NCI-H1105 (cell line): ENCODE measurements at places on chromosomes 1 and 21.

DNA sequence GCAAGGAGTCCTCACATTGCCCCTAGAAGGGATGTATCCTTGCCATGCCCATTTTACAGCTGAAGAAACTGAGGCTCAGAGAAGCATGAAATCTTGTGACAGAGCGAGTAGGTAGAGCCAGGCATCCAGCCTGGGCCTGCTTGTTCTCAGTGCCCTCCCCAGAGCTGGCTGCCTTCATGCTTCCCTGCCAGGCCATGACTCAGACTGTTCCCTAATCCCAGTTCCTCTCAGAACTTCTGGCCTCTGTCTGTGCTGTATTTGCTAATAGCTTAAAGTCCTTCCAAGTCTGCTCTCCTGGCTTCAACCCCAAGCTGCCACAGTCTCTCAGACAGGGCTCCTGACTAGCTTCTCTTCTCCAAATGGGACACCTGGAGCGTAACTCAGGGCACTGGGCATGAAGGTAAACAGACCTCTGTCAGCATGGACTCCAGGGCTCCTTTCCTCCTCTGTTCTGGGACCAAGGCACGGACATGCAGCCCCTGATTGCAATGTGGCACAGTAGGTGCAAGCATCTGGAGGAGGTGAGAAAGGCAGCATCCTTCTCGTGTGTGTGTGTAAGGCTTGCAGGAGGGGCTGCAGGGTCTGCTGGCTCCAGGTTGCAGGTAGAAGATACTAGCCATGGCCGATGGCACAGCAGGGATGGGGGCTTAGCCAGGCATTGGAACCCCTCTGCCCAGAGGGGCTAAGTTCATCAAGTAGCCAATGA lies 122.7 kb downstream of the HMGB4 start:
- DNase-seq: no peak

DNA sequence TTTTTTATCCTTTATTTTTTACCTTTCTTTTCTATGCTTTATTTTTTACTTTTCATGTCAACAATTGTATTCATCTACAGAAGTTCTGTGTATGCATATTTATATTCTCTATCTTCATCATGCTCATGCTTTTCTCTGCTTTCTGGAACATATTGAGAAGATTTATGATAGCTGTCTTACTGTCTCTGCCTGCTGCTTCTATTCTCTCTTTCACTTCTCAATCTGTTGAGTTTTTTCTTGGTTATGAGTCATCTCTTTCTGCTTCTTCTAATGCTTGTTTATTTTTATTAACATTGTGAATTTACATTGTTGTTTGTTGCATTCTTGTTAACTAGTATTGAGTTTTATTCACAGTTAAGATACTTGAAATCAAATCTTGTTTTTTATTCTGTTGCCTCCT lies 22.6 kb downstream of the F5 start:
- DNase-seq: no peak

DNA sequence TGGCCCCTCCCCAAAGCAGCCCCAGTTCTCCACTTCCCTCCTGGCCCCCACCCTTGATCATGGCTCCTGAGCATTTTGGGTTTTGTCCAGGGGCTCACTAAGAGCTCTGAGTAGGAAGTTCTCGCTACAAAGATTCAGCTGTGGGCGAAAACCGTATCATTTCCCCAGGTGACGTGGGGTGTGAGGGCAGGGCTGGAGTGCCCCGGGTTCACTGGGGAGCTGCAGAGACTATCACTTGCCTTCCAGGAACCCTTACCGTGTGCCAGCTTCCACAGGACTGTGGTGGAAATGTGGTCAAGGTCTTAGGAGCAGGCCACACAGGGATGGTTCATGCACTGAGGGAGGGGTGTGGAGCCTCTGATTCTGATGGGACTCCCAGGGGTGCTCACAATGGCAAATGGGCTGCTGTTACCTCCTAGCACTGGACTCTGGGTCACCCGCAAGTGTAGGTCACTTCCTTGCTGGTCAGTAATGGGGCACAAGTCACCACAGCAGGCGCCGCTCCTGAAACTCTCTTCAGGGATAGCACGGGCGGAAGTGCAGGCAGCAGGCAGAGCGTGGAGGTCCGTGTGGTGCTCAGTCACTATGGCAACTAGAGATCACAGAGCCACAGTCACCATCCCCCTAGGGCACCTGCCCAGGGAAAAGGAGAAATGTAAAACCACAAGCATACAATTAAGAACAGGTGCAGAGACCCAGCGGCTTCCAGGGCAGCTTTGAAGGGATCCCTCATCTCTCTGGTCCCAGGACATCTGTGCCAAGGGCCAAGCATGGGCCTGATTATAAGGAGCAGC lies 35.4 kb downstream of the RSPH1 start:
- DNase-seq: peak; percentile 88

- DNase-seq: no peak
These were observed 30.1 kb downstream of the LRRC8D start for GRCh38 chr1:89850844-89851415.

DNA sequence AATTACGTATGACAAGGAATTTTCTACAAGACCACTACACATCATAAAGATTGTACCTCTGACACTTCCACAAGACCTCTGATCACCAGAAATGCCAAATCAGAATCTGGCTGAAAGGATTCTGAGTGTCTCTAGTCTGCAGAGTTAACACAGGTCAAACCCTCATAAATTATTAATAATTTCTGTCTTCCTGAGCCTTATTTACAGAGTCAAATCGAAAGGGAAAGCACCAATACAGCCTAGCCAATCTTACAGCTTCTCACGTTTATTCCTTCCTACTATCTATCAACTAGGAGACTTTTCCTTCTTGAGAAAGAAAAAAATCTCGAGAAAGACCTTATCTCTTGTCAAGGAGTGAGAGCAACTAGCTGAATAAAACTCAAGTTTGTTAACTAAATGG lies 2151.6 kb downstream of the MRPL39 start:
- no peak for DNase-seq

- DNase-seq: no peak
These were observed 23.2 kb downstream of the MCOLN2 start for GRCh38 chr1:84973498-84974334.

- no peak for DNase-seq
These were observed 6.9 kb downstream of the SERTAD4 start for GRCh38 chr1:210239349-210240111.

GRCh38 chr1:63917571-63918417 lies 144.0 kb downstream of the ROR1 start:
- DNase-seq: no peak

- DNase-seq: no peak
These were observed 1.0 kb downstream of the PRDX6 start for GRCh38 chr1:173478094-173478674.

DNA sequence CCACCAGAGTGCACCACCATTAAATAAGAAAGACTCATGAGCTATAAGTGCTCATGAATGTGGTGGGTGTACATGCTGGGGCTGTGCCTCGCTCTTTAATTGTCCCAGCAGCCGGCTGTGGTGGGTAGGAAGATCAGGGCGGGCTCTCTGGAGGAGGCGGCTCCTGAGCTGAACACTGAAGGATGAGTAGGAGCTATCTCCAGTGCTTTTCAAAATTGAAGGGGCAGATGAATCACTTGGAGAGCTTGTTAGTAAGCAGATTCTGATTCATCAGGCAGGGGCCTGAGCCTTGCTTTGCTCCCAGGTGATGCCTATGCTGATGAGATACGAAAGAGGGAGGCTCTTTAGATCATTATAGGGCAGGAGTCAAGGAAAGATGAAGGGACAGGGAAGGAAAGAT lies 54.1 kb downstream of the ETS2 start:
- no peak for DNase-seq

DNA sequence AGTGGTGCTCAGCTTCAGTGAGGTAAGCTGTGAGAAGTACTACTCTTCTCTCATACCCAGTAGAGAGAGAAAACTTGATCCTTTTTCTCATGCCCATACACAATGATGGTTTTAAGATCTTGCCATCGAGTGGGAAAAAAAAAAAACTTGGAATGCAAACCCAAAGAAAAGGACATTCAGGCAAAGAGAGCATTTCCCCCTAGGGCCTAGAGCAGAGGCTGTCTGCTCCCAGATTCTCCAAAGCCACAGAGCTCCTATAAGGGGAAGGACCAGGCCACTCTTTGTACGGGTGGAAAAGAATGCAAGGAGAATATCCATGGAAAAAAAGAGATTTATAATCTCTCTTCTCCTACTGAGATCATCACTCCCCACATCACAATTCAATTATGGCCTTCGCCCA lies 34.9 kb downstream of the MROH9 start:
- DNase-seq: no peak

- DNase-seq: no peak
These were observed 21.3 kb downstream of the SCAF4 start for GRCh38 chr21:31710586-31710985.

DNA sequence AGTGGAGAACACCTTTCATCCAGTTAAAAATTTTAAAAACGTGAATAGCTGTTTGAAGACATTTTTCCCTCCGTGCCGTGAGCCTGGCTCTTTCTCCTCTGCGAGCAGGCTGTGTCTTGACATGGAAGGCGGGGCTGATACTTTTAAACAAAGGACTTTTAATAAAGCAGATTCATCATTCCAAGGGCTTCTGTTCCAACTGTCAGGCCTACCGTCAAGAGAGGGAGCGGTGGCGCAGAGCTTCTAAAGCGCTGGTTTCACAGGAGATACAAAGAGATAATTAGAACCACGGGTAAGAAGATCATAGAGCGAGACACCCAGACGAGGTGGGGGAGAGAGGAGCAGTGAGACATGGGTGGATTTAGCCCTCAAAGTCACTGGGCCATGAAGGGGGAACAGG lies 247.4 kb upstream of the C1orf174 start:
- DNase-seq: no peak

- DNase-seq: no peak
These were observed 28.7 kb downstream of the PDE4B start for GRCh38 chr1:65821386-65821785.

- DNase-seq: no peak
These were observed 70.2 kb upstream of the GOLT1A start for GRCh38 chr1:204283711-204284651.

DNA sequence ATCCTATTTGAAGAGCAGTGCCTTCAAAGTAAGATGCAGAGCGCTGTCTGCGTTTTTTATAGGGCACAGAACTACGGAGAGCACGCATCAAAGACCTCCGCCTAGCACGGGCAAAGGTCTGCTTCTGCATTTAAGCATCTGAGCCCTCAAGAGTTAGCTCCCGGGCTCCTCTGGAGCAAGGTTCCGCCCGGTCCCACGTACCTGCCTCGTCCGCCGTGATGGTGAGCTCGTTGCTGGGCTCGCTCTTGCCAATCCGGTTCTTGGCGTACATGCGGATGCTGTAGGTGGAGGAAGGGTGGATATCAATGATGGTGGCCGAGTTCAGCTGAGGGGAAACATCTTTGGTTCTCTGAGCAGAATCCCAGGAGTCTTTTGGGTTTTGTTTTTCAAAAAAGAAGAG lies 311.5 kb downstream of the PCP4 start:
- DNase-seq: no peak

DNA sequence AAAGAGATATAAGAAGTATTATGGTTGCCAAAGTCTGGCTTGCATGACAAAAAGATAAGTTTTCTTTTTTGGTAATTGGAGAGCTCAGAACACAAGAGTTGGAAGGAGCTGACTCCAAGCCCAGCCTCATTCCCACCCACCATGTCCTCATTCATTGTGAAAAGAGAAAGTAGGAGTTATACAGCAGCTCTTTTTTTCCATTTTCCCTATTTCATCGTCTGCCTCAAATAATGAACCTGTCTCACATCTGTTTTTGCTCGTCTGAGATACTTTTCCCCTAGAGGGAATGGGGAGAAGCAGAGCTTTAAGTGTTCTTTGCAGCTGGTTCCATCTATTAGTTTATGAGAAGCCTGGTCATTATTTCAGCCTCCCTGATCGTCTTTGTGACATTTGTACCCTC lies 34.7 kb downstream of the AGT start:
- no peak for DNase-seq

GRCh38 chr1:203899353-203899716 lies 37.9 kb downstream of the SNRPE start:
- no peak for DNase-seq

DNA sequence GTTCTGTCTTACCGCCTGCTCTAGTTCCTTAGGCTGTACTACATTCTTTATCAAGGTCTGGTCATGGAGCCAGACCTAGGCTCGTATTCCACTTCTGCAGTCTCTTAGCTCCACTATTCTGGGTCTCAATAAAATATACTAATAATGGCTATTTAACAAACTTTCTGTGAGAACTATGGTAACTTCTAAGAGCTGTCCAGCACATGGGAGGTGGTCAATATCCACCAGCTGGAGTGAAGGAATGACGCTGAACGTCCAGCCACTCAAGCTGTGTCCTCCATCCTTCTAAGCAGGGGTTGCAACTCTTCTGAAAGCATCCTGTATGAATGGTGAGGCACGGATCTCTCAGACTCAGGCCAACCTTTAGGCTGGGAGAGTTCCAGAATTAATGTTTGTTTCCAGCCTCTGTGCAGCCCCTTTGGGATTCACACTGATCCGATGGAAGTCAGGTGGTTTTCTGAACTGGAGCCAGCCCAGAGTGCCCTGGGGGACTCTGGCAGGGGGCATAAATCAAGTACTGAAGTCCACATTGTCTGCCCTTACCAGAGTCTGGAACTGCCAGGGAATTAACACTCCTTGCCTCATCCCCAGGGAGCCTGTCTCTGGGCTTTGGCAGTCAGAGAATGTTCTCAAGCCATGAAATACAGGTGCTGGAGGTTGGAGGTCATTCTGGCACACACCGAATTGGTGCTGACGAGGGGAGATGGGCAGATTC lies 57.4 kb downstream of the BRINP2 start:
- peak; percentile 3 for DNase-seq

DNA sequence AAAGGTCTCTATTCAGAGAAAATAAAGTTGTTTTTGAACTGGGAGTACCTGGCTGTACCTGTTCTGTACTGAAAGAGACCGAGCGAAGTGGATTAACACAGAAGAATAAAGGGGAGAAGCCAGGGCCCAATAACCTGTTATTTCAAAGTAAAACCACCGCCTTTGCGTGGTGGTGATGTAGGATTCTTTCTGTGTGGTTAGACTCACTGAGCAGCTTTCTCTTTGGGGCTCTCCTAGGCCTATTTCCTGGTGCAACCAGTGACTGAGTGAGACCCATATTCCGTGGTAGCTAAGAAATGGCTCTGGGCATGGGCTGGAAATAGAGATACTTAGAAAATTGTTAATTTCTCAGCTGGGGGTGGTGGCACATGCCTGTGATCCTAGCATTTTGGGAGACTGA lies 99.9 kb downstream of the XCL2 start:
- no peak for DNase-seq
